ENCODE measurements at places on chromosomes 5 and 9.

DNA sequence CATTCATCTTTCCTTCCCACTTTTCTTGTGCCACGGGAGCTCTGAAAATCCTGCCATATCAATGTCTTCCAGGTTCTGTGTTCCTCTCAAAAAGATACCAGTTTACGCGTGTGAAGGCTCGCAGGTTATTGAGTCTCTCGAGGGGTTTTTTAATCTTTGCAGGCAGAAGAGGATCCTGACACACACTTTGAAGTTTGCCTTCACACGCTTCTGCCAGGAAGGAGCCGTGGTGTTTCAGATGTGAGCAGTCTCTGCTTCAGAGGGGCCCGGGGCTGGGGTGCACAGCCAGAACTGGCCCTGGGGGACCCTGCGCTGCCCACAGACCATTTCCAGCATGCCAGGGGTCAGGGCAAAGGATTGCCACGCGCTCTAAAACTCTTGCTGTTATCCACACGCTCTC lies 167.2 kb downstream of the TTLL11 start:
- no peak for DNase-seq

- no peak for DNase-seq
Measured at GRCh38 chr5:26757941-26758340, 280.4 kb downstream of the CDH9 start.

DNA sequence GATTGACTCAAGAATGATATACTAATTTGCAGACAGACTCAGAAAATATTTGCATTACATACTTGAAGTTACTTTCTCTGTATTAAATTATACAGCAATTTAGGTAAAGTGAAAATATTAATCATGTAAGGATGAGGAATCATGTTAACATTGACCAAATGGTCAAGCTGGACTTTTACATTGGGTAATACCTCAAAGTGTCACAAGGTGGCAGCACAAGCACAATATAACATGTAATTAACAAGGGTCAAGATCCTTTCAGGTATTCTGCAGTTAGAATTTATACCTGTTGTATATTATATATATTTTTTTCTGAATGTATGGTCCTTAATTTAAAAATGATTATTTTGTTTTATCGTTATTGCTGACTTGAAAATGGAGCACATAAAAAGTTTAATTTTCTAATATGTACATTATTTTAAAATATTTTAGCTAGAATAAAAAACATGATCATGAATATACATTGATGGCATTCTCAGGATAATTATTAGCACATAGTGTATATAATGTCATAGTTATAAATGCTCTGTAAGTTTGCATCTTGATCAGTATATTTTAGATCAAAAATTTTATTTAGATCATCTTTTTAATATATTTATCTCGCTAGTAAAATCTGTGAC lies 8.6 kb downstream of the HAPLN1 start:
- DNase-seq, result no peak

DNA sequence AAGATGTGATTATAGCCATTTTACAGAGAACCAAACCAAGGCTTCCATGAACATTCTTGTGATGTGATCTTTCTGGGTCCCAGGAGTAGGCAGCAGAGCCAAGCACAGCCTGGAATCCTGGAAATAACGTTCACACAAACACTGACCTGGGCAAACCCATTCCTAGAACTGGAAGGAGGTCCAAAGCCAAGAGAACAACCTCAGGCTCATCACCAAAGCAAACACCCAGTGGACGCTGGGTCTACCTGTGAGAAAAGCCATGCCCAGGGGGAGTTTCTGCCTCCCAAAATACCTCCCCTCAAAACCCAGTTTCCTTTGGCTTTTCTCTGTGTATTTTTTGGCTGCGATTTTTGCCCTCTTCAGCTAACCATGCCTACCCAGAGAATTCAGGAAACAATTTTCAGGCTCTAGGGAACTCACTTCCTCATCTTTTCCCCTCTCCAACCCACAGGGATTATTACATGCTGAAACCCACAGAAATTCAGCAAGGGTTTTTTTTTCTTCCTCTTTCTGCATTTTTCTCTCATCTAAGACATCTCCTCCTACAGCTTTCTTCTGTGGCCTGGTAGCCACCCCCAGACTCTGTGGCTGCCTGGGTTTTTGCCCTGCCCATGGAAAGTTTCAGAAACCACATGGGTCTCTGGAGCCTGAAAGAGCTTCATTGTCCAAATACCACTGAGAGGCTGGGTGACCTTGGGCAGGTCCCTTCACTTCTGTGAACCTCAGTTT lies 75.0 kb downstream of the TNC start:
- peak; percentile 24 for DNase-seq

GRCh38 chr9:129907201-129907600 lies 71.9 kb downstream of the USP20 start:
- no peak for DNase-seq
